Activated T-cell treated with anti-CD3 and anti-CD28 coated beads for 48 hours (primary cell): ENCODE measurements at places on chromosomes 13 and 19.

DNA sequence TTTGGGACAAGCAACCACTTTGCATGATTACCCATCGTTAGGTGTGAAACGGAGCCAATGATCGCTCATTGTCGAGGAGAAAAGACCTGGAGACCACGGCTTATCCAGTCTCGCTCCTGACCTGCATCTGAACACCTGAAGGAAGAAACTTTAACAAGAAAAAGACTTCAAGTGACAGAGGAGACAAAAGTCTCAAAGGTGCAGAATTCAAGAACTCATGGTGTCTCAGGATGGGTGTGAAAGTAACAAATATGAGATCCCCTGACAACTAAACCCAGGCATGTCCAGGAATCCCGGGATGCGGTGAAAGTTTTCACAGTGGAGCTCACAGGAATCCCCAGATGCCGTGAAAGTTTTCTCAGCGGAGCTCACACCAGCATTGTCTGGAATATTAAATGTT lies 6.3 kb upstream of the ATP11A start:
- no peak for DNase-seq

DNA sequence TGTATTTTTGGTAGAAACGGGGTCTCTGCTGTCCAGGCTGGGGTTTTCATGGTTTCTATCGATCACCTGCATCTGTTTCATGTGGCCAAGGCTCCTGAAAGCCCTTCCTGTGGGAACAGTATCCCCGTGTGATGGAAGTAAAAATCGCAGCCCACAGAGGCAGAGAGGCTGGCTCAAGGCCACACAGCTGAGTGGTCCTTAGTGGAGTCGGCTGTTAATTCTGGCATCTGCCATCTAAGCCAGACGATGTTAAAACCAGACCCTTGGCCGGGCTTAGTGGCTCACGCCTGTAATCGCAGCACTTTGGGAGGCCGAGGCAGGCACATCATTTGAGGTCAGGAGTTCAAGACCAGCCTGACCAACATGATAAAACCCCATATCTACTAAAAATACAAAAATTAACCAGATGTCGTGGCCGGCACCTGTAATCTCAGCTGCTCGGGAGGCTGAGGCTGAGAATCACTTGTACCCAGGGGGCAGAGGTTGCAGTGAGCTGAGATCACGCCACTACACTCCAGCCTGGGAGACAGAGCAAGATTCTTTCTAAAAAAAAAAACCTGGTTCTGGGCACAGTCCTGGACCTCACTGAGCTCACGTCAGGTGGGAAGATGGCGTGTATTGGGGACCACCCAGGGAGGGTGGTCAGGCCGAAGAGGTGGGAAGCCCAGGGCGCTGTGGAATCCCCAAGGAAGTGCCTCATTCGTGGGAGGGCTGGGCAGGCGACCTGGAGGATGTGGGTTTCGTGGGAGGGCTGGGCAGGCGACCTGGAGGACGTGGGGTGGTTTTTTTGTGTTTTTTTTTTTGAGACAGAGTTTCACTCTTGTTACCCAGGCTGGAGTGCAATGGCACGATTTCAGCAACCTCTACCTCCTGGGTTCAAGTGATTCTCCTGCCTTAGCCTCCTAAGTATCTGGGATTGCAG lies 18.5 kb upstream of the MISP start:
- DNase-seq = no peak

DNA sequence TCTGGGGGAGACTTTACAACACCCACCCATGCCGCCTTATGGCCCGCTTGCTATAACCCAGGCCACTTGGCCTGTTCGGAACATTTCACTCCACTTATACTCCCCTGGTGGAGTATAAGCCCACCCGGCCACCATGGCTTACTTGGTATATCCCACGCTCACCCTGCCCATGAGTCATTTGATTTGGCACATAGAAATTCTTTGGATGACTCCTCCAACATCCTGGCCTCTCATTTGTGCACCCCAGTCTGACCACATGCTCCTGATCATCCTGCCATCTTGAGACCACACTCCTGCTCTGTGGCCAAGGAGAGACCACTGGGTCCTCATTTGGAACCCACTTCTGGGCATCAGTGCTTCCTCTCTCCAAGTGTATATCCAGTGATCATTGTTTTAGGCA lies 5.2 kb downstream of the SPACA6 start:
- DNase-seq = no peak

DNA sequence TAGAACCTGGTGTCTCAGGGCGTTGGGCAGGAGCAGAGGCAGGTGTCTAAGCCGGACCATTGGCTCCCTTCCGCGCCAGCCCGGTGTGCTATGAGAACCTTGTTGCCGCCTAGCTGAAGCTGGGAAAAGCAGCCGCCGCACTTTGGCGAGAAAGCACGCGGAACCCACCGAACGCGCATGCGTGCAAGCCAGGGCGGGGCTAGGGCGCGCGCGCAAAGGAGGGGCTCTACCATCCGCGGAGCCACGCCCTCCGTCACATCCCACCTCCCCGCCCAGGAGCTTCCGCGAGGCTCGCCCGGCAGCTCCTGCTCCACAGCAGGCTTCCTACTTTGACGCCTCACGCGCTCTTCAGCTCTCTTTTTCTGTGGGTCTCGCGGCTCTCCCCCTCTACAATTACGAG lies 51.3 kb downstream of the WDR87 start:
- DNase-seq = peak; percentile 42

DNA sequence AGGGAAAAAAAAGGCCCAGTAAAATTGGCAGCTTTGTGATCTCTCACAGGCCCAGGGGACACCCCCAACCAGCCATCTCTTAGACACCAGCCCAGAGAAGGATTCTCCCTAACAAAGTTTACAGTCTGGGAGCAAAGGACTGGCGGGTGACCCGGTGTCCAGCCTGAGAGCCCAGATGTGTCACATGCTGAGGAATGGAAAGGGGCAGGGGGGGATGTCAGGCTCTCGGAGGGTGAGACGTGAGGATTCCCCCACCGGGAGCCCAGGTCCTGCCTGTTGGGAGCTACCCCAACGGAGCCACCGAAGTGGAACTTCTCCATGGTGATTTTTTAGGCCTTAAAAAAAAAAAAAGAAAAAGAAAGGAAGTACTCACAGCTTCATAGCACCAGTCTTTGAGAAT lies 4.8 kb upstream of the CTXN1 start:
- no peak for DNase-seq

GRCh38 chr19:49997709-49998108 lies 27.5 kb downstream of the VRK3 start:
- no peak for DNase-seq

- no peak for DNase-seq
Measured at GRCh38 chr19:43425567-43426392, 11.1 kb downstream of the TEX101 start.

DNA sequence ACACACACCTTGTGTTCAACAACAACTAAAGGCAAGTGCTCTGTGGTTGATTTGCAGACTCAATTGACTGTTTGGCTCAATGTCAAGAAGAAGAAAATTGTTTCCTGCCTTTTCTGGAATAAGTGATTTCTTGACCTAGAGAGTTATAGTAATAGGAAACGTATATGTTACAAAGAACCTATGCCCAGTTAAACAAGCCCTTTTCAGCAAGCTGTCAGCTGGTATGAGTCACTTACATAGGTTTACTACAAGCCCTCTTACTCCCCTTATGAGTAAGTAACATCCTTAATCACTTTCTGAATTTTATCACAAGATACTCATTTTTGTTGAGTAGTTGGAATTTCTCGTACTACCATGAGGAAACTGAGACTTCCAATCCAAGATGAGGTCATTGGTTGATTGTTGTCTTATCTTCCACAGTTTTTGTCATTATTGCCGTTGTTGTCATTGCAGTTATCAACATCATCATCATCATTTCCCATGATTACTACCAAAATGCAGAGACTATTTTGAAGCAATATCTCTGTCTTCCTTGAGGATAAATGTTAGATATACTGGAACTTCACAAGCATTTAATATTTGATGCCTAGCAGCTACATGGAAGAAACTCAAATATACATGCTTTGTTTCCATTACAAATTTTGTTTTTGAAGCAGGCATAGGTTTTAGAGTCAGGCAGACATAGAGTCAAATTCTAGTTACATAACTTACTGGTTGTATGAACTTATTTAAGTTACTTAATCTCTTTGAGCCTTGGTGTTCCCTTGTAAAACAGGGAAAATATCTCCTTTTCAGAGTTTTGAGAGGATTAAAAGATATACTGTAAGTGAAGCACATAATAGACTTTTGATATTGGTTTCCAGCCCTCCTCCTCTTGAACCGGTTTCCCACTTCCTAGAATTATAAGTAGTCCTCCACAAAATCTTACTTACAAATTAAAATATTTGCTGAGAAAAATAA lies 106.0 kb downstream of the RAP2A start:
- DNase-seq = no peak

DNA sequence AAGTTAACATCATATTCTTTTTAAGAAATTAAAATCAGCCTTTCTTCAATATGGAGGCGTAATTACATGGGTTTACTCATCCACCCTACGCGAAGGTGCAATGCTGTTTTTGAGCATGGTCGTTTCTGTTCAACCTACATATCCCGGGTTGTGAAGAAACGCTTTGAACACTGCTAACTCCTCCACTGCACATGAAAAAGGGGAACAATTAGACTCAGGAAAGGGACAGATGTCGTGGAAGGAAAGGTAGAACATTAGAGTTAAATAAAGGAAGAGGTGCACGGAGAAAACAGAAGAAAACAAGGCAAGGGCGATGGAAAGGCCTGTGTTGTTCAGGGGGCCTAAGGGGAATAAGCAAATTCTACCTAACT lies 4.1 kb downstream of the ZIC5 start:
- DNase-seq = no peak

DNA sequence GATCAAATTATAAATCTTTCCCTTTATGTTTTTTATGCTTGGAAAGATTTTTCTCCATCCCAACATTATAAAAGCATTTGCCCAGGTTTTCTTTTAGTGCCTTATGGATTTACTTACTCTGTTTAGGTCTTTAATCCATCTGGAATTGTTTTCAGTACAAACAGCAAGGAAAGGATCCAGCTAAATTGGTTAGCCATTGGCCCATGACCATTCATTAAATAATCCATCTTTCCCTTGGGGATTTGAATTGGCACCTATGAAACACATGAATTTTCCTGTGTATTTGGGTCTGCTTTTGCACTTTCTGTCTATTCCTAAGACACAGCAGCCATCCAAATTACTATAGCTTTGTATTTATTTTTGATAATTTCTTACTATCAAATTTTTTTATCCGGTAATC lies 28.8 kb upstream of the SHKBP1 start:
- no peak for DNase-seq

- DNase-seq = no peak
Measured at GRCh38 chr19:29393915-29394460, 131.8 kb upstream of the VSTM2B start.

GRCh38 chr13:71493189-71493588 lies 373.8 kb downstream of the DACH1 start:
- no peak for DNase-seq

DNA sequence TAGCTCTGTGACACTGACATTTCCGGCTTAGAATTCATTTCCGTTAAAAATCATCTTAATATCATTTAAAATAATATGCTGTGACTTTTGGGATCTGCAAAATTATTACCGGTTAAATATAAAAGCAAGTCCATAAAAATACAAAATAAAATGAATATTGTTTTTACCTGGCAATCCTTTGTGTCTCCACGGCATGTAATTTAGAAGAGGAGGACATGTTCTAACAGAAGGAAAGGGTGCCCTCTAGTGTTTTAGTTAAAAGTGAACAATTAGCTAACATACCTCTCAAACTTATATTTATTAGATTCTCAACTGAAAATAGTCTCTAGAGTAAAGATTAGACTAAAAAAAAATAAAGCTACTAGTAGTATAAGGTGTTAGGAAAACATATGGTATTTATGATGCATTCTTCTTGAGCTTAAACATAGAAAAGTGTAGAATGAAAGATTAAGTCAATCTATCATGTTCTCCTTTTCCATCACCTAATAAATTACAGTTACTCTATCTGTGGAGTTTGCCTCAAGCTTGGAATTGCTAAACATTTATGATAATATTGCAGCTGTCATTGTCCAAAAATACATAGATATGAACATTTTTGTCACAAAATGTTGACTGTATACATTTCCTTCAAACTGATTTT lies 676.7 kb upstream of the SPRY2 start:
- no peak for DNase-seq
